Activated T-helper 2 cell treated with anti-CD3 and anti-CD28 coated beads, Interferon-gamma antibody, Interleukin-2, Interleukin-4, amounts not matched to agents 10 μg/mL and 5 μg/mL and 100 μg/mL, durations not matched to agents 14 hours and 24 hours and 36 hours (primary cell): ENCODE measurements at places on chromosomes 3 and 15. TPM values are rescaled to one million over a fixed set of nuclear protein-coding genes. Genes with fewer than 3 reads are reported as not detected.
A peak's percentile ranks its signal among the peaks of the same experiment; 100 is the strongest.

GRCh38 chr15:57552678-57553334 lies 38.9 kb upstream of the MYZAP start:
- no peaks in the 10 kb centered on the region for H3K4me1 ChIP-seq
- H3K27ac ChIP-seq: no peak overlapping the region
- no peaks in the 10 kb centered on the region for H3K27me3 ChIP-seq
- no peak overlapping the region for H3K4me3 ChIP-seq
- no peak for DNase-seq

DNA sequence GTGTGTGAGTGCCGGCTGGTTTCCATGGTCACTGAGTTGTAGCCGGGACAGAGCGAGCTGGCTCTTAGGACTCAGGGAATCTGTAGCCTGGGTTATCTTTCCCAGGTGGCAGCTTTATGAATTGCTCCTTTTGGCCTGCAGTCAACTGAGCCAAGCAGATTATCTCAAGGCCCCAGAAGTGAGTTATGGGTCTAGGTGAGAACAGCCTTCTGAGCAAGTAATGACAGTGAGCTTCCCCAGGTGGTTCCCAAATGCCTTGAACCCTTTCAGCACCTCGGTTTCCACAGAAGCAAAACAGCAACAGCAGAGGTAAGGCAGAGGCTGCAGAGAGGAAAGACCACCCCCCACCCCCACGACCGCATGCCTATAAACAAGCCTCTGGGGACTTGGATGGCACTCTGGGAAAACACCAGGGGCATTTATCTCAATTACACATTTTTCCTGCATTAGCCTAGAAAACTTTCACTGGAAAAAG lies 56.7 kb upstream of the DGKG start:
- H3K36me3 ChIP-seq: no peaks in the 10 kb centered on the region
- H3K4me3 ChIP-seq: no peak overlapping the region
- H3K4me1 ChIP-seq: peaks cover 12% of the 10 kb centered on the region
- peaks cover 7% of the 10 kb centered on the region for H3K27me3 ChIP-seq
- H3K27ac ChIP-seq: no peak overlapping the region

The RPS17 gene
- 2,500 and 2,516 TPM in 2 replicates for total RNA-seq

The C3orf49 gene
- total RNA-seq: not detected in 2 replicates

- H3K27me3 ChIP-seq: peaks cover 3% of the 10 kb centered on the region
- peaks cover 8% of the 10 kb centered on the region for H3K4me1 ChIP-seq
- no peak overlapping the region for H3K27ac ChIP-seq
- no peak for DNase-seq
- no peak overlapping the region for H3K4me3 ChIP-seq
Measured at GRCh38 chr15:101087172-101087769, 164.6 kb downstream of the CHSY1 start.

DNA sequence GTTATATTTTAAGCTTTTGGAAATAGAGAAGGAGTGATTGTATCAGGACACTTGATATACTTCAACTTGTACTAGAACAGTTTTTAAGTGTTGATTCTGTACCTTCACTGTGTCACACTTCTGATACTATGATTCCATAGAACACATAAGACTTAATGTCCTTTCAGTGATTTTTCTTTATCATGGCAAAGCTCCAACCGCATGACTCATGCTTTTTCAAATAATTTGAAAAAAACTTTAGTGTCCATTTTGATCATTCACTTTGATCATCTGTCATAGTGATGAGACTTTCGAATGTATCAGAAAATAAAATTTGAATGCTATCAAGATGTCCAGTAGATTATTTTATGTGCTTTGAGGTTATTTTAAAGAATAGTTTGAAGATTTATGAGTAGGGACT lies 32.0 kb downstream of the AP4E1 start:
- no peak for DNase-seq
- H3K36me3 ChIP-seq: peaks cover 39% of the 10 kb centered on the region
- H3K27ac ChIP-seq: no peak overlapping the region
- no peak overlapping the region for H3K4me3 ChIP-seq

- no peak for DNase-seq
- H3K4me3 ChIP-seq: peak overlapping the region; percentile 93
- H3K27me3 ChIP-seq: no peaks in the 10 kb centered on the region
- peaks cover 24% of the 10 kb centered on the region for H3K4me1 ChIP-seq
- peak overlapping the region; percentile 96 for H3K27ac ChIP-seq
- H3K36me3 ChIP-seq: peaks cover 43% of the 10 kb centered on the region
Measured at GRCh38 chr3:187369089-187369447, 883 bp downstream of the RTP4 start.

The PLS1 gene
- 6.2 and 6.8 TPM in 2 replicates for total RNA-seq

DNA sequence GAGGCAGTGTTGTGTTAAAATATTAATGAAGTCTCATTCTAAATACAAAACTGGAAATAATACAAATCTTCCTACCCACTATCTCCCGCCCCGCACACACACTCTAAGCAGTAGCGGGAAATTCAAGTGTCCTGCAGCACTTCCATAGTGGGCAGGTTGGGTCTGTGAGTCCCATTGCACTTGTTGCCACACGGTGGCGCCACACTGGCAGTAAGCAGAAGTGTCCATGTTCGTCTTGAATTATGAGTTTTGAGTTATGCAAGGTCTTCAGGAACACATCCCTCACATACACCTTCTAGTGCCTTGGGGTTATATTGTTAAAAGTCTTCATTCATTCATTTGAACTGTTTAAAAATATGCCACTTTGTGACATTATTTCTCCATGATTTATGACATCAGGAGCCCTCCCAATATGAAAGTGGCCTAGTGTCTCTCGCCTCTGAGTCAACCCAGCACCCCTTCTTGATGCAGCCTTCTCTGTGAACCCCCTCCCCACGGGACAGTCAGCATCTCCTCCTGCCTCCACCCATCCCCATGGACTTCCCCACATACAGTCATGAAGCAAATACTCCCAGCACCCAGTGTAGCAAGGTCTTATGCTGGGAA lies 17.6 kb upstream of the CCDC174 start:
- no peaks in the 10 kb centered on the region for H3K4me1 ChIP-seq
- no peaks in the 10 kb centered on the region for H3K36me3 ChIP-seq
- peak; percentile 32 for DNase-seq
- H3K4me3 ChIP-seq: no peak overlapping the region
- no peak overlapping the region for H3K27ac ChIP-seq

The GRAMD1C gene
- 0.37 and 0.87 TPM in 2 replicates for total RNA-seq

GRCh38 chr15:79617071-79617470 lies 184.9 kb downstream of the MINAR1 start:
- no peak overlapping the region for H3K27ac ChIP-seq
- no peak overlapping the region for H3K4me3 ChIP-seq
- H3K27me3 ChIP-seq: peaks cover 16% of the 10 kb centered on the region
- no peaks in the 10 kb centered on the region for H3K4me1 ChIP-seq

GRCh38 chr15:60395276-60396011 lies 2.3 kb downstream of the ANXA2 start:
- H3K27me3 ChIP-seq: no peaks in the 10 kb centered on the region
- DNase-seq: no peak
- peaks cover 58% of the 10 kb centered on the region for H3K36me3 ChIP-seq
- no peak overlapping the region for H3K27ac ChIP-seq

The MLF1 gene
- 2.2 and 3.4 TPM in 2 replicates for total RNA-seq

DNA sequence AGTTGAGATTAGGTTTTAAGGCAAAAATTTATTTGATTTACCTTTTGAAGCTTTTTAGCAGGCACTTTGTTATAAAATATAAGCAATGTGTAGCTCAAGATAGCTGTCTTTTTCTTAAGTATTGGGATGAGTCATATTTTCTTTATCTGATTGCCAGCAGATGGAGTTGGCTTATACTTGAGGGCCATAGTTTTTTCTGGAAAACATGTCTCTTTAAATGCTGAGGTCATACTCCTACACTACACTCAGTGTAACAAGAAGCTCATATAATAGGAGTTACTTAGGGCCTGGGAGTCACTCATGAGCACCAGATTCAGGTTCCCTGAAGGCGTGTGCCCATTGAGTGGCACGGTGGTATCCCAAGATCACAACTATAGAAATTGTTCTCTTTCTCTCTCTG lies 579.8 kb downstream of the EDEM1 start:
- no peak for DNase-seq
- H3K36me3 ChIP-seq: no peaks in the 10 kb centered on the region
- no peak overlapping the region for H3K27ac ChIP-seq

The ALDH1L1 gene
- total RNA-seq: not detected in 2 replicates

The GOLIM4 gene
- 17.2 and 18.3 TPM in 2 replicates for total RNA-seq

The GOLGA8G gene
- total RNA-seq: not detected in 2 replicates

DNA sequence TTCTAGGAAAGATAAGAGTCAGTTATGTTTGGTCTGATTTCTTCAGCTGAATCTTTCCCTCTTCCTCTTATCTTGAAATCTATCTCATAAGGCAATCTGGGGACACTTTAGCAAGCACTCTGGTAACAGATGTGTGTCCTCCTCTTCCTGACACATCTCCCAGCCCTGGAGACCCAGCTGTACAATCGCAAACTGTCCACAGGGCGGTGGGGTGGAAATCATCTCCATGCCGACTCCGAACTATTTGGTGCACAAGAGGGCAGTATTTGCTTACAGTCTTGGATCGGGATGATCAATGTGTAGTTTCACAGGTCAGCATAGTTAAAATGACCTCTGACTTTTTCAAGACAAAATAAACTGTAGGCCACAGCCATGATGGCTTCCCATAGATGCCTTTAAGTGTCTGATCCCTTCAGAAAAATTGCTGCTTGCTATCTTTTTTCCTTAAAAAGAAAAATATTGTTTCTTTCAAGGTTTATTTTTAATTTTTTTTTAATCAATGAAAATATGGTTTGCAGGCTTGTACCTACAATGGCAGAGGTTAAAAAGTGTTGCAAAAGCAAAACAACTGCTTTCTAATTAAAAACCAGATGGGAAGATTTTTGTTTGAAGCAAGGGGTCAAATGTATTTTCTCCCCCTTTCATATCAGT lies 17.7 kb downstream of the EEFSEC start:
- H3K27me3 ChIP-seq: no peaks in the 10 kb centered on the region
- no peaks in the 10 kb centered on the region for H3K36me3 ChIP-seq
- H3K4me1 ChIP-seq: no peaks in the 10 kb centered on the region
- H3K4me3 ChIP-seq: no peak overlapping the region

The SERINC4 gene
- total RNA-seq: 0.28 and 0.57 TPM in 2 replicates

- no peak overlapping the region for H3K27ac ChIP-seq
- DNase-seq: no peak
- H3K27me3 ChIP-seq: no peaks in the 10 kb centered on the region
Measured at GRCh38 chr15:46467041-46467440, 832.2 kb downstream of the SQOR start.
